ENCODE measurements at places on chromosomes 5 and 9. TPM values are rescaled to one million over a fixed set of nuclear protein-coding genes. Genes with fewer than 3 reads are reported as not detected.

C1QTNF3 gene
- 7.7 TPM for total RNA-seq

FCN1 gene
- total RNA-seq: 0.83 TPM

KLHL3 gene
- total RNA-seq: 5.9 TPM

SYK gene
- 222 TPM for total RNA-seq

TNFSF8 gene
- 0.69 TPM for total RNA-seq

SLC9A3 gene
- total RNA-seq: 0.42 TPM

FAXDC2 gene
- total RNA-seq: not detected

GLRA1 gene
- not detected for total RNA-seq

GFRA3 gene
- not detected for total RNA-seq

IL5 gene
- total RNA-seq: not detected

PCDHAC1 gene
- total RNA-seq: not detected

PCDHGB6 gene
- 1.2 TPM for total RNA-seq

ASPN gene
- not detected for total RNA-seq

POU4F3 gene
- total RNA-seq: not detected

SAXO1 gene
- total RNA-seq: not detected

GNA14 gene
- total RNA-seq: not detected

GMCL2 gene
- total RNA-seq: not detected

IL17B gene
- total RNA-seq: not detected

RANBP17 gene
- total RNA-seq: not detected

FRMD3 gene
- 0.91 TPM for total RNA-seq

ERCC8 gene
- 10.7 TPM for total RNA-seq

ENTREP1 gene
- total RNA-seq: not detected

FST gene
- not detected for total RNA-seq

BARX1 gene
- total RNA-seq: not detected

FOXD4 gene
- total RNA-seq: 0.55 TPM

MAMDC2 gene
- not detected for total RNA-seq

PCDHB12 gene
- not detected for total RNA-seq

PRR16 gene
- 0.29 TPM for total RNA-seq

DAB2IP gene
- 0.75 TPM for total RNA-seq

PANK3 gene
- total RNA-seq: 53.0 TPM

MUSK gene
- not detected for total RNA-seq

WDR38 gene
- total RNA-seq: not detected

SNX18 gene
- total RNA-seq: 63.4 TPM

PIP5KL1 gene
- total RNA-seq: 1.7 TPM

ACSL6 gene
- 0.20 TPM for total RNA-seq

PCDHB15 gene
- not detected for total RNA-seq

ADAMTSL1 gene
- total RNA-seq: not detected

SLC6A3 gene
- total RNA-seq: 1.4 TPM

TTC23L gene
- not detected for total RNA-seq
